Naive thymus-derived CD4-positive, alpha-beta T cell (primary cell): ENCODE measurements at places on chromosomes 13 and 19. TPM values are rescaled to one million over a fixed set of nuclear protein-coding genes. Genes with fewer than 3 reads are reported as not detected.

Gene FGF22
- not detected for total RNA-seq

- H3K4me1 ChIP-seq: no peaks in the 10 kb centered on the region
- no peak for DNase-seq
- no peaks in the 10 kb centered on the region for H3K36me3 ChIP-seq
- H3K27ac ChIP-seq: no peak overlapping the region
These were observed 348.0 kb downstream of the TEX29 start for GRCh38 chr13:111668451-111668850.

- H3K27me3 ChIP-seq: no peaks in the 10 kb centered on the region
- DNase-seq: no peak
- no peak overlapping the region for H3K27ac ChIP-seq
These were observed 53.0 kb downstream of the MRPL57 start for GRCh38 chr13:21229241-21230024.

- no peak for DNase-seq
- no peak overlapping the region for H3K4me3 ChIP-seq
- H3K27me3 ChIP-seq: no peaks in the 10 kb centered on the region
These were observed 52.8 kb downstream of the TNFRSF19 start for GRCh38 chr13:23622985-23623384.

DNA sequence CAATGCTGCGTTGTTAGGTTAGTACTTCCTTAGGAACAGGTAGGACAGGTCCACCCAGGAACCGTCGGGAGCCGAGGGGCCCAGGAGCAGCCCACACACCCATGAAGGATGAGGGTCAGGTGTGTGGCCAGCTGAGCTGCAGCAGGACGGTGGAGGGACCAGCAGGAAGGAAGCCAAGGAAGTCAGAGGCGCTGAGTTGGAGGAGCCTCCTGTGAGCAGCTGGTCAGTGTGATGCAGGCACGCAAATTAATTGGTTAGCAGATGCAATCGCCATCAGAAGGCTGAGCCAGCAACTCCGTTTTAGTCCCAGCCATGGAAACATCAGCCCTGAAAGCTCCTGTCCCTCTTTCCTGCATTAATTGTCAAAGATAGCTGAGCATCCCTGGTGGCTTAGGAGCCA lies 114.9 kb upstream of the SOX1 start:
- H3K27ac ChIP-seq: no peak overlapping the region

DNA sequence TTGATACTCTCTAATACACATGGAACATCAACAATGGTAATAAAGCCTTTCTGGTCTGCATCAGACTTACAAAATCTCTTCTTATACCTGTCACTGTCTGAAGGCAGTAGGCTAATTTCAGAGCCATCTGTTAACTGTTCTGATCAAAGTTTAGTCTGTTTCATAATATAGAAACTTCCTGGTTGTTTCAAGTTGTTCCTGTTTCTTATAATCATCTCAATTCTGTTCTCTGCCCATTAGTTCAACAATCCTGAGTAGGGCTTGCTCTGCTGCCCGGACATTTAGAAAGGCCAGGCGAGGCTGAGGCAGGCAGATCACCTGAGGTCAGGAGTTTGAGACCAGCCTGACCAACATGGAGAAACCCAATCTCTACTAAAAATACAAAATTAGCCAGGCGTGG lies 5.4 kb upstream of the ZSCAN5A start:
- no peak for DNase-seq
- H3K27ac ChIP-seq: no peak overlapping the region
- H3K4me3 ChIP-seq: no peak overlapping the region
- H3K4me1 ChIP-seq: peaks cover 4% of the 10 kb centered on the region

- no peak overlapping the region for H3K4me3 ChIP-seq
- H3K4me1 ChIP-seq: no peaks in the 10 kb centered on the region
- no peaks in the 10 kb centered on the region for H3K27me3 ChIP-seq
- DNase-seq: no peak
- H3K36me3 ChIP-seq: peaks cover 5% of the 10 kb centered on the region
These were observed 17.4 kb downstream of the SPART start for GRCh38 chr13:36328821-36329220.

GRCh38 chr13:65789815-65790214 lies 1440.3 kb downstream of the PCDH9 start:
- H3K27me3 ChIP-seq: no peaks in the 10 kb centered on the region
- H3K27ac ChIP-seq: no peak overlapping the region
- H3K4me1 ChIP-seq: no peaks in the 10 kb centered on the region
- no peak overlapping the region for H3K4me3 ChIP-seq
- no peak for DNase-seq

Gene SHISA7
- not detected in 2 replicates for total RNA-seq

Gene VSTM2B
- not detected in 2 replicates for total RNA-seq
